ENCODE measurements at places on chromosomes 13 and 19.
A peak's percentile ranks its signal among the peaks of the same experiment; 100 is the strongest.

DNA sequence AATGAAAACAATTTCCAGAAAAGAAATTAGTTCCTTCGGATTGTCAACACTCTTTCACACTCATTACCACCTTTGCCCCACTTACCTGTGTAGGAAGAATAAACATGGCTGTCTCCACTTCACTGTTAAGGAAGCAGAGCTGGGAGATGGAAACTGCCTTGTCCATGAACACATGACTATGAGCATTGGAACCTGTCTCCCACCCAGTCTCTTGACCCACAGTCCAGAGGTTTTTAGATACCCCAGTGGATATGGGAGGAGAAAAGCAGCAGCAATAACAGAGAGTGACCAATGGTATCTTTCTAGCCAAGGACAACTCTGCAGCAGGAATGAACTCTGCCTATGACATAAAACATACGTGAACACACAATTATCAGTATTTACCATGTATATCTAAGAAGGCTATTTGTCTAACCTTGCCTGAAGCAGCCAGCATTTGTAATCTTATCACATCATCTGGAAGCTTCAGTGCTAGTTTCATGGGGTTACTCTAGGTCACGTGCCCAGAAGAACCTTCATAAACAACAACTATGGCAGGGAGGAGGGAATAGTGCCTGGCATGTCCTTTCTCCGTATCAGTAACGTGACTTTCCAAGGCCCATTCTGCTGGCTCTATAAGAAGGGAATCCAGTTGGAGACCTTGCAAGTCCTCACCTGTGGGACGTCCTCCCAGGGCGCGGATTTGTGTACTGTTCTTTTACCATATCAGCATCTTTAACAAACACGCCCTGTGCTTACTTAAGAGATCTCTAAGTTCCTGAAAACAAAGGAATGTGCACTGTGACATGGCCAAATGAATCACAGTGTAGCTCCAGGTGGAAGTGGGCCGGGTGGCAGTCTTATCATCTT is 221.8 kb upstream of the UBL3 start:
- DNase-seq, result peak; percentile 68

GRCh38 chr13:101452519-101453485 is at the start of gene ITGBL1:
TSS of gene ITGBL1 (plus strand) at chr13:101452675. CDS start at chr13:101452834, 159 bp downstream.
- DNase-seq, result no peak

DNA sequence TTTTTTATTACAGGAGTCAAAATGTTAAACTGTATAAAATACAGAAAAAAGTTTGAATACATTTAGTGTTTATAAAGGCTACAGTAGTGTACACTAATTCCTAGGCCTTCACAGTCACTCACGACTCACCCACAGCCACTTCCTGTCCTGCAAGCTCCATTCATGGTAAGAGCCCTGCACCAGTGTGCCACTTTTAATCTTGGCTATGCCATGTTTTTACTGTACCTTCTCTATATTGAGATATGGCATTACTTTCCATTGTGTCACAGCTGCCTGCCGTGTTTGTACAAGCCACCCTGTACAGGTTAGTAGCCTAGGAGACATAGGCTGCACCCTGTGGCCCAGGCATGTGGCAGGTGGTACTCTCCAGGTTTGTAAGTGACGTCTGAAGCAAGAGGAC is 32.1 kb downstream of the C1QTNF9 start:
- no peak for DNase-seq

DNA sequence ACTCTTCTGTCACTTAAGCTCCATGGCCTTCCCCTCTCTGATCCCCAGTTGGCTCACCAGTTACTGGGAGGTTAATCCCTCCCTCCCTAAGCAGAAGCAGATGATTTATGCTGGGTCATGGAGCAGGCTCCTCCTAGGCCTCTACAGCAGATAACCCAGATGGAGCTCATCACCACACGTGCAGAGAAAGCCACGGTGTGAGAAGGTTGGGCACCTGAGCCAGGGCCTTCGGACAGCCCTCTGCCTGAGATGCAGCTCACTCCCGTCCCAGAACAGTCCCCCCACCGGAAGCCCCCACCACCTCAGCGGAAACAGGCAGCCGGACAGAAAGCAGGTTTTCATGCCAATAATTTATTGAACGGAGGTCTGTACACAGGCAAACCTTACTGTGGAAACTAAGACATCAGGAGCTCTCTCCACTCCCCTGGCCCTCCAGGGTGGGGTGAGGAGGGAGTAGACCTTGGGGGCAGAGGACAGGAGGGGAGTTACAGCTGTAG is 9.8 kb downstream of the ZNF526 start:
- DNase-seq, result peak; percentile 89

DNA sequence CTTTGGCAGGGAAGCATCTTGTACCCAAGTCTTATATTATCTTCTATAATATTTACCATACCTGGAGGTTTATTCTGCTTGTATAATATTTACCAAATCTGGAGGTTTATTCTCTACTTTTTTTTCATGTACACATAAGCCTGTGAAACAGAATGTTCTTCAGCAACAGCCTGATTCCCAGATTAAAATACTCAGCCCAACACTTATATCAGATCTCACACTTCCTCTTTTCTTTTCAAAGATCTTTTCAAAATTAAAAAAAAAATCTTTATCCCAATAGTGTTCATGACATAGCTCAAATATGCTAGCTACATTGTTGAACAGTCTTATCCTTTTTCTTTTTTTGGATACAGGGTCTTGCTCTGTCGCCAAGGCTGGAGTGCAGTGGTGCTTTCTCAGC is 300.7 kb downstream of the LMO7 start:
- no peak for DNase-seq

GRCh38 chr13:103431856-103432255 is 365.6 kb upstream of the SLC10A2 start:
- no peak for DNase-seq

GRCh38 chr13:50126263-50126992 is 111.2 kb downstream of the KCNRG start:
- DNase-seq, result peak; percentile 88

DNA sequence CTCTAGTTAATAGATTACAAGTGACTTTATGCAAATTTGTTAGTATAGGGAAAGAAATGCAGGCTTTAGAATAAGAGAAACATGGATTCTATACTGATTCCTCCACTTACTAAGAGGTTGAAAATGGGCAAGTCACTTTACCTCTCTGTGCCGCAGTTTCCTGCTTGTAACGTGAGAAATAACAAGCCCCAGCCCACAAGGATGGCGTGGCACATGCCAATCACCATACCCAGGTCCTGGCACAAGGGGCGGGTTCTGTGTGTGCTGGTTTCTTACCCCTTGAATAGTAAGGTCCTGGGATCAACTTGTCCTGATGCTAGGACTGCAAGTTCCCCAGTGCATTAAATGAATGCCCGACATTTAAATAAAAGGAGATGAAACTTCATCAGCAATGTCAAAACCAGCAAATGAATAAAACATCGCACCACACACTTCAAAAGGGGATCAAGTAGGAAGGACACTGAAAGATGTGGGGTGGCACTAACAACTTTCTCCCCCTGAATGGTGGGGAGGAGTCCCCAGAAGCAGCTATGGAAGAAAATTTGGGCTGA is 7.9 kb upstream of the SIGLEC9 start:
- DNase-seq, result no peak

GRCh38 chr13:24644036-24644435 is 36.2 kb upstream of the ATP12A start:
- peak; percentile 77 for DNase-seq

DNA sequence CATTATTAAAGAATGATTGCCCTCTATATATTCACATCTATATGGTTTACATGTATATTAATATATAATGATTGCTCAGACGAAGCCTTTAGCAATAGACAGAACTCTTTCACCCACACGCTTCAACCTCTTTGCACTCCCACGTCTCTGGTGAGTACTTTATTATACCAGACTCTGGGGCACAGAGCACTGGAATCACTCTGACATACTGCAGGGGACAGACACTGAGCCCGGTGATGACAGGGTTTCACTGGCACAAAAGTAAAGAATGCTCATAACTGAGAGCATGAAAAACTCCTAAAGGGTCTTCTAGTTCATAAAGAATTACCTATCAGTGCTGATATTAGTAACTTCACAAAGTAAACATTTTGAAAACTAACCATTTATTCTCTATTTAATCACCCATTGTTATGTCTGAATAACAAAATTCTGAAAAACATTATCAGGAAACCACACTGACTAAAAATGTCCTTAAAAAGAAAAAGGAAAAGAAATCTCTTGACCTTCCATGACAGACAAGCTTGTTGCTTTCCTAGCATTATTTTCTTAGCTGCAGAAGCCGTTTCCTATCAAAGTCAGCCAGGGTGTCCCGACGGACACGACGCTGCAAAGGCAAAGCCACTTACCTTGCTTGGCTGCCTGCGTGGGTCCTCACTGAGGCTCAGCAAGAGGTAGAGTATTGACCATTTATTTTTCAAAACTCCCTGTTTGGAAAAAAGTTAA is 29.1 kb downstream of the TUBGCP3 start:
- DNase-seq, result no peak

DNA sequence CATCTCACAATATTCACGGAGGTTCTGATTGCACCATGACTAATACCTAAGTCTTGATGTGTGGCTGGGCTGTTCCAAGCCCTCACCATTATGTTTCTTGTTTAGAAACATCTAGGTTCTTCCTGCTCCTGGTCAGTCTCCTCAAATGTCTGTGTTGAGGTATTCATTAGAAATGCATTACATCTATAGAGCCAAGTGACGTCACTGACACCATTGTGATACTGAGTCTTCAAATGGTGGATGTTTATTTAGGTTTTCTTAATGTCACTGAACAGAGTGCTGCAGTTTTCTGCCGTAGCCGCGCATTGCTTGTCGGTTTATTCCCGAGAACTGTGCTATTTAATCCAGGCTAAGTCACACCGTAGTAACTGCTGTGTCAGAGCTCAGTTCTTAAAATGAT is 142.4 kb upstream of the SPACA7 start:
- no peak for DNase-seq

DNA sequence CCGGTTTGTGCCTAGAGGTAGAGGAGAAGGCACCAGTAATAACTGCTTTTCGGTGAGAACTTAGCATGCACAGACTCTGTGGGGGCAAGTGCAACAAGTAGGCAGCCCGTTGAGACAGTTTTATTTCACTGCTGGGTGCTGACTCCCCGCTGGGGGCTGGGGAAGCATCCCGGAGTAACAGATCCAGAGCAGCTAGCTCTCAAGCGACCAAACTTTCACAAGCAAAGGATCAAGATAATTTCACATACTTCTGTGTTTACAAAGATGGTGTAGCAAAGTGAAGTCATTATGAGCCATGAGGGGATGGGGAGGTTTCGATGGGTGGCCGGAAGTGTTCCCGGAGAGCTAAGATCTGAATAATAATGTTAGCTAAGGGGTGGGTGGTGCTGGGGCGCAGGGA is 2.8 kb downstream of the NACC1 start:
- no peak for DNase-seq

DNA sequence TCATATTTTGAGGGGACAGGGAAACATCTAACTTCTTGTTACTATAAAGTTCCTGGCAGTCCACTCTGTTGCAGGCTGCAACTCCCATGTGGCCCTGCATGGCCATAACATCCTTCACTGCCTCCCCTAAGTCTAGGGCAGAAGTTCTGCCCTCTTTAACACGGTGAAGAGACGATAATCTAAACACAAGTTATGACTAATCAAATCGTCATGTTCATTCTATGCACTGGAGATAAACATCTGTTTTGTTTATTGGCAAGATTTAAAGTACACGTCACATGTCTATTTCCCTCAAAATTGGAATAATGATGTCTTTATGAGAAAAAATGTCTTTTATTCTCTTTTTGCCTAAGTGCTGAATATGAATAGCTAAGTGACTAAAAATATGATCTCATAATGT is 1629.4 kb downstream of the PCDH9 start:
- no peak for DNase-seq

DNA sequence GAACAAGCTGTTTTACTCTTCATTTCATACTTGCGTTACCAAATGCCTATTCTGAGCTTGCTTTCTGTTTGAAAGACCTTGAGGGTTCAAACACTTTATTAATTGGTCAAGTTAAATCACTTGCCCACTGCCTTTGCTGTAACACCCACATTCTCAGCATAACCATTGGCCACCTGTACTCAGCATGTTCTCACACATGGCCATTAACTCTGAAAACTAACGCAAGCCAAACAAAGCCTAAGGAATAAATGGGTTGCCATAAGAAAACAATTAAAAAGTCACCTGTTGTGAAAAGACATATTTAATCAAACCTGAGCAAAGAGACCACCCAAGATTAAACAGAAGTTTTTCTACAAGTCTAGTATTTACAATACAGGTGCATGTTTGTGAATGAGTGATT is 517.2 kb upstream of the SPRY2 start:
- DNase-seq, result no peak

DNA sequence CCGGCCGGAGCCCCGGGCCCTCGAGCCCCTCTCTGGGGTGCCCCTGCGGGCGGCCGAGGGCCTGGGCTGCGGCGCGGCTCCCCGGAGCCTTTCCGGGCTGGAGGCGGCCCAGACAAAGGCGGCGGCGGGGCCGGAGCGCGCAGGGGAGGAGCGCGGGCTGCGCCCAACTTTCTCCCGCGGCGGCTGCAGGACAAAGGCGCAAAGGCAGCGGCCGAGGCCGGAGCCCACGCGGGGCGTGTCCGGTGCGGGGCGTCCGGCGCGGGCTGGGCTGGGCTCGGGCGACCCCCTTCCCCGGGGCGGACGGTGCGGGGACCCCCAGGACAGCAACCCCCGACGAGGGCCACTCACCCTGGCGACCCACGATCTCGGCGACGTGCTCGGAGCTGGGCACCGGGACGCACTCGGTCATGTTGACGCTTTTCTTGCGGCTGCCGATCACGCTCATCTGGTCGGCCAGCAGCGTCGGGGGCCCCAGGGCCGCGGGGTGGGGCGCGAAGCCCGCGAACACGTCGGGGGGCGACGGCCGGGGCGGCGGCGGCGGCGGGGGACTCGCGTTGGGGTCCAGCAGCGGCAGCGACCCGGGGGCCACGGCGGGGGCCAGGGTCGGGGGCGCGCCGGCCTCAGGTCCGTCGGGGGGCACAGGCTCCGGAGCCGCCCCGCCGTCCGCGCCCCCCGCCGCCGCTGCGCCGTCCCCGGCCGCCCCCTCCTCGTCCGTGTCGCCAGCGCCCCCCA is 843 bp downstream of the MEX3D start:
- DNase-seq, result no peak

DNA sequence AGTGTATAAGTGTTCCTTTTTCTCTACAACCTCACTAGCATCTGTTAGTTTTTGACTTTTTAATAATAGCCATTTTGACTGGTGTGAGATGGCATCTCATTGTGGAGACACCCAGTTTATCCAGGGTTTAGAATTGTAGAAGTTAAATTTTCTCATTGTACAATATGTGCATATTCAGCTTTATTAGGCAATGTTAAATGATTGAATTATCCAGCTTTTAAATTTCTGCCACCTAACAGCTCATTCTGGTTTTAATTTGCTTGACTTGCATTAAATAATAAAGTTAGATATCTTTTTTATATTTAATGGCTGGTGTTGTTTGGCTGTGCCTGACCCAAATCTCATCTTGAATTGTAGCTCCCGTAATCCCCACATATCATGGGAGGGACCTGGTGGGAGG is 46.7 kb upstream of the ZNF30 start:
- no peak for DNase-seq

- DNase-seq, result peak; percentile 55
Measured at GRCh38 chr13:51286135-51287002, 53.1 kb upstream of the SERPINE3 start.

DNA sequence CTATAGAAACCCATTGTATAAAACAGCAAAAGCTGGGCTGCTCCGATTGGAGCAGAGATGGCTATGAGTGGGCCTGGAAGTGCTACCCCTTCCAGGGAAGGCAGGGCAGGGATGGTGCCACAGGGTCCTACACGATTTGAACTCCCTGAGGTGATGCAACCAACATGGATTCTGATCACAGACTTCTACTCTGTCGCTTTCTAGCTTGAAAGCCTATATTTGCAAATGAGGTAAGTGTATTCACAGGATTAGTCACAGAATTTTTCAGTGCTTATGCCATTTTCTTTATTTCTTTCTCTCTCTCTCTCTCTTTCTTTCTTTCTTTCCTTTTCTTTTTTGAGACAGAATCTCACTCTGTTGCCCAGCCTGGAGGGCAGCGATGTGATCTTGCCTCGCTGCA is 179.0 kb downstream of the SPRY2 start:
- no peak for DNase-seq
